CD4-positive, alpha-beta T cell treated with Interleukin-2 at 100 ng/mL for 4 hours (primary cell): ENCODE measurements at places on chromosomes 6 and 20.

- DNase-seq, result no peak
These were observed 45.4 kb upstream of the QKI start for GRCh38 chr6:163369141-163369540.

DNA sequence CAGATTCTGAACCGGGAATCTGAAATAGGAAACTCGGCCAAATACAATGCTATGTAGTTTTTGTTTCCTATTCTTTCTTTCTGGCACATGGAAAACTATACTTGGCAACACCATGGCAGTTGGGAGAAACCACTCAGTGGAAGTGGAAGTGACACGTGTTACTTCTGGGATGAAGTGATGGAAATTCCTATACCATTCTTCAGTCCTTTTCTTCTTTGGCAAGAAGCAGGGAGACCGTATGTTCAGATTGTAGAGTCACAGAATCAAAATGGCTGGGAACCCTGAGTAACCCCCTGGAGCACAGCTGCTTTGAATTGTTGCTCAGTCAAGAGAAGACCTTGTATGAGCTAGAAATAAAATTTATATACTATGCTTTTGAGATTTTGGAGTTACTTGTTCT, 18.8 kb upstream of the TINAG start:
- no peak for DNase-seq

DNA sequence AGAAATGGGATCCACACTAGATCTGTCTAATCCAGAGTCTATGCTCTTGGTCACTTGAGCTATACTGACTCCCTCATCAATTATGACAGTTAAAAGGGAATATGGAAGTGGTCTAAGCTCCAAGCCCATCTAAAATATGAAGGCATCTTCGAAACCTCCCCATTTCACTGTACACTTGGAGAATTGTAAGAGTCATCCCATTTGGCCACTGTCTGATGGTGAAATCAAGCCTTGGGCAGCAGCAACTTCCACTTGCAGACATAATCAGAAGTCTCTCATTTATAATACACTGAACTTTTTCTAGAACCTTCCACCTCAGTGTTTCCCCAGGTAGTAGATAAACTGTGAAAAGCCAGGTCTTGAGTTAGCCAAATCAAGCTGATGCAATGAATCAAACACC, 26.3 kb upstream of the UBR2 start:
- no peak for DNase-seq

DNA sequence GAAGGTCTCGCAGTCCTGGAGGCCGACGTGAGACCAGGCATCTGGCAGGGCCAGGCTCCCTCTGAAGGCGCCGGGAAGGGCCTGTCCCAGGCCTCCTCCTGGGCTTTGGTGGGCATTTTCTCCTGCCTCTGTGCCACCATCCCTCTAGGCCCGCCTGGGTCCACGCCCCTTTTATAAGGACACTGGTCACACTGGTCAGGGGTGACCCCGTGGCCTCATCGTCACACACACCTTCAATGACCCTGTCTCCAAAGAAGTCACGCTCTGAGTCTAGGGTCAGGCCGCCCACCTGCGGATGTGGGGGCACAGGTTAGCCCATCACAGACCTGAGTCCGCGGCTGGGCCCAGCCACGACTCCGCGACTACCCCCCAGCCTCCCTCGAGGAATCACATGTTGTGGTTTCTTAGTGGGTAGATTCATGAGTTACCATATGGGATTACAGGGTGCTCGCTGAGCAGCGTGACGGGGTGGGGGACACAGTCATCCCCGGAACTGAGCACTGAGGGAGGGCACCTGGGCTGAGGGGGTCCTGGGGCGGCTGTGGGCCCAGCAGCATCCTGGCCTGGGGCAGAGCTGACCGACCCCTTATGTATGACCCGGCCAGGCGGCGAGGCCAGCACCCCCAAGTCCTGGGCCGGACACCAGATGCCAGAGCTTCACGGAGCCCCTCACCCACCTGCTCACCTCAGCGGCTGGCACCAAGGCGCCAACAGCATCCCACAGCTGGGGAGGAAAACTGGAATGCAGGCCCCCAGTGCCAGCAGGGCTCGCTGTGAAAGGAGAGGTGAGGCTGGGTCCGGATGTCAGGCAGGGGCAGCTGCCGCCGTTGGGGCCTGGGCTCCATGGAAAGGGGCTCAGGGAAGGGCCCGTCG, 115.9 kb downstream of the DLL1 start:
- no peak for DNase-seq

- DNase-seq, result no peak
These were observed 58.9 kb downstream of the CDH4 start for GRCh38 chr20:61310954-61311353.
